Tracheal epithelial cell (primary cell): ENCODE measurements at places on chromosomes 6 and 20. TPM values are rescaled to one million over a fixed set of nuclear protein-coding genes. Genes with fewer than 3 reads are reported as not detected.

The KHDC1 gene
- 0.24 and 1.5 TPM in 2 replicates for total RNA-seq

The MACROD2 gene
- 0.64 and 1.7 TPM in 2 replicates for total RNA-seq

The RIPPLY2 gene
- 1.4 TPM in 1 of 2 replicates, not detected in the other for total RNA-seq

The ETV7 gene
- total RNA-seq = 0.24 TPM in 1 of 2 replicates, not detected in the other

The PEX6 gene
- total RNA-seq = 51.1 and 68.4 TPM in 2 replicates
